Activated T-helper 1 cell treated with anti-CD3 and anti-CD28 coated beads, Interleukin-12 subunit alpha, Interleukin-12 subunit beta, Interleukin-2, Interleukin-4 antibody, amounts not matched to agents 30 ng/mL and 10 ng/mL and 1 ng/mL, durations not matched to agents 14 hours and 24 hours and 36 hours (primary cell): ENCODE measurements at places on chromosomes 6 and 20. TPM values are rescaled to one million over a fixed set of nuclear protein-coding genes. Genes with fewer than 3 reads are reported as not detected.

OTOR gene
- total RNA-seq: not detected in 2 replicates

ADGB gene
- not detected in 2 replicates for total RNA-seq

DNAH8 gene
- total RNA-seq: 0.03 and 0.05 TPM in 2 replicates

SLC22A23 gene
- 0.05 and 0.39 TPM in 2 replicates for total RNA-seq

TP53TG5 gene
- 0.07 and 0.08 TPM in 2 replicates for total RNA-seq

BPIFB4 gene
- not detected in 2 replicates for total RNA-seq

C4B gene
- total RNA-seq: 4.1 and 4.7 TPM in 2 replicates

SPATS1 gene
- not detected in 2 replicates for total RNA-seq

MUCL3 gene
- total RNA-seq: not detected in 2 replicates

GABRR2 gene
- 0.88 and 1.0 TPM in 2 replicates for total RNA-seq

PCSK2 gene
- not detected in 2 replicates for total RNA-seq

MOG gene
- total RNA-seq: not detected in 2 replicates

CLPSL1 gene
- total RNA-seq: not detected in 2 replicates

SS18L1 gene
- 24.3 and 29.4 TPM in 2 replicates for total RNA-seq

TM9SF4 gene
- 49.5 and 49.6 TPM in 2 replicates for total RNA-seq

EYS gene
- total RNA-seq: not detected in 2 replicates

SAMD10 gene
- 29.4 and 34.9 TPM in 2 replicates for total RNA-seq

GPX5 gene
- not detected in 2 replicates for total RNA-seq

ZC2HC1B gene
- 0.24 TPM in 1 of 2 replicates, not detected in the other for total RNA-seq

HDGFL1 gene
- total RNA-seq: not detected in 2 replicates

MAPK13 gene
- 54.6 and 55.7 TPM in 2 replicates for total RNA-seq

DPPA5 gene
- total RNA-seq: not detected in 2 replicates

PRR18 gene
- not detected in 2 replicates for total RNA-seq

LPA gene
- total RNA-seq: not detected in 2 replicates

CST4 gene
- total RNA-seq: not detected in 2 replicates

BPI gene
- total RNA-seq: not detected in 2 replicates

AVP gene
- total RNA-seq: not detected in 2 replicates

OPN5 gene
- total RNA-seq: not detected in 2 replicates

NCOA6 gene
- 25.5 and 29.1 TPM in 2 replicates for total RNA-seq

EPHA7 gene
- not detected in 2 replicates for total RNA-seq

OR12D3 gene
- not detected in 2 replicates for total RNA-seq

TMEM217 gene
- 7.7 and 9.9 TPM in 2 replicates for total RNA-seq

FAM229B gene
- 1.1 and 2.2 TPM in 2 replicates for total RNA-seq

AHCY gene
- 130 and 132 TPM in 2 replicates for total RNA-seq

SNX3 gene
- total RNA-seq: 68.5 and 72.5 TPM in 2 replicates

CLDN20 gene
- total RNA-seq: 0.29 TPM in 1 of 2 replicates, not detected in the other

HAO1 gene
- not detected in 2 replicates for total RNA-seq

HLA-DMB gene
- total RNA-seq: 2.7 and 2.8 TPM in 2 replicates

KIFC1 gene
- 54.7 and 59.6 TPM in 2 replicates for total RNA-seq

GATA5 gene
- not detected in 2 replicates for total RNA-seq

DEK gene
- total RNA-seq: 163 and 170 TPM in 2 replicates

SEMG1 gene
- total RNA-seq: not detected in 2 replicates

PNPLA1 gene
- not detected in 2 replicates for total RNA-seq

HLA-DPB1 gene
- total RNA-seq: 12.2 and 12.3 TPM in 2 replicates

CARMIL1 gene
- total RNA-seq: 1.7 and 1.9 TPM in 2 replicates

CYP39A1 gene
- not detected in 2 replicates for total RNA-seq

DLL1 gene
- not detected in 2 replicates for total RNA-seq

SIRPB1 gene
- total RNA-seq: 1.6 and 3.3 TPM in 2 replicates

NRSN1 gene
- total RNA-seq: not detected in 2 replicates
